Activated naive CD8-positive, alpha-beta T cell treated with anti-CD3 and anti-CD28 coated beads, Interleukin-2, amount 10 ng/mL, durations not matched to agents 7 days and 5 days (primary cell): ENCODE measurements at places on chromosomes 6 and 20. TPM values are rescaled to one million over a fixed set of nuclear protein-coding genes. Genes with fewer than 3 reads are reported as not detected.

The FRS3 gene
- total RNA-seq, result 6.2 TPM

The SLC32A1 gene
- total RNA-seq, result not detected

The TOMM6 gene
- total RNA-seq, result 163 TPM

The OPN5 gene
- not detected for total RNA-seq

The SYNDIG1 gene
- not detected for total RNA-seq

The TUBB gene
- total RNA-seq, result 1,168 TPM

The RHAG gene
- not detected for total RNA-seq

The BPIFA1 gene
- not detected for total RNA-seq

The MEP1A gene
- total RNA-seq, result not detected

The CGA gene
- total RNA-seq, result not detected

The SLC26A8 gene
- not detected for total RNA-seq

The RREB1 gene
- total RNA-seq, result 37.0 TPM

The TRIM10 gene
- total RNA-seq, result not detected

The PROKR2 gene
- not detected for total RNA-seq

The DLK2 gene
- 0.37 TPM for total RNA-seq

The LY6G6D gene
- total RNA-seq, result not detected

The YIPF3 gene
- total RNA-seq, result 71.8 TPM

The TMEM217 gene
- 2.0 TPM for total RNA-seq

The SLC35D3 gene
- total RNA-seq, result not detected

The OR2H2 gene
- total RNA-seq, result not detected

The BHLHE23 gene
- not detected for total RNA-seq

The LINC00237 gene
- not detected for total RNA-seq

The MRS2 gene
- 20.5 TPM for total RNA-seq

The MICA gene
- 24.1 TPM for total RNA-seq

The LPA gene
- not detected for total RNA-seq

The CST3 gene
- 5.9 TPM for total RNA-seq

The PPP1R11 gene
- total RNA-seq, result 52.5 TPM

The RFX6 gene
- not detected for total RNA-seq

The AKAP12 gene
- total RNA-seq, result 0.11 TPM

The SIGLEC1 gene
- 0.20 TPM for total RNA-seq

The EGFL8 gene
- total RNA-seq, result 19.6 TPM

The DPPA5 gene
- total RNA-seq, result not detected

The GGTLC1 gene
- not detected for total RNA-seq

The C6orf163 gene
- 3.2 TPM for total RNA-seq

The GNAS-AS1 gene
- total RNA-seq, result 1.6 TPM

The TAGAP gene
- 106 TPM for total RNA-seq

The DACT2 gene
- total RNA-seq, result not detected

The APCDD1L gene
- not detected for total RNA-seq

The ABHD12 gene
- 26.5 TPM for total RNA-seq

The TRIM40 gene
- total RNA-seq, result not detected

The IP6K3 gene
- total RNA-seq, result not detected

The E2F1 gene
- 68.4 TPM for total RNA-seq

The BACH2 gene
- total RNA-seq, result 61.7 TPM

The ADGRF4 gene
- not detected for total RNA-seq

The ENTPD6 gene
- 62.3 TPM for total RNA-seq

The NPEPL1 gene
- total RNA-seq, result 41.3 TPM

The SMLR1 gene
- total RNA-seq, result not detected
